ENCODE measurements at places on chromosomes 2 and 18. TPM values are rescaled to one million over a fixed set of nuclear protein-coding genes. Genes with fewer than 3 reads are reported as not detected.

DNA sequence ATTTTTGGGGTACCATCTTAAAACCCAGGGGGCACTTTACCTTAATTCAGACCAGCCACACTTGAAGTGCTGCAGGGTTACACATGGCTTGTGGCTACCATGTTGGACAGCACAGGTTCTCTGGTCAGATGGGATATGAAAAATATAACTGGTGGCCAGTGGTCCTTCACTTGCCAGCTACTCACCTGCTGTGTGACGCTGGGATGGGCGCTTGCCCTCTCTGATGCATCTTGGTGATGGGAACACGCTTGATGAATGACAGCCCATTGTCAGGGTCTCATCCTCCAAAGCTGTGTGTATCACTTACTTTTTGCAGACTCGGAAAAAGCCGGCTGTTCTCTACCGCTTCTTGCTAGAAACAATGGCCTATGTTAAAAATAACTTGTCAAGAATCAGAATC lies 22.5 kb downstream of the HJURP start:
- no peak for DNase-seq

DNA sequence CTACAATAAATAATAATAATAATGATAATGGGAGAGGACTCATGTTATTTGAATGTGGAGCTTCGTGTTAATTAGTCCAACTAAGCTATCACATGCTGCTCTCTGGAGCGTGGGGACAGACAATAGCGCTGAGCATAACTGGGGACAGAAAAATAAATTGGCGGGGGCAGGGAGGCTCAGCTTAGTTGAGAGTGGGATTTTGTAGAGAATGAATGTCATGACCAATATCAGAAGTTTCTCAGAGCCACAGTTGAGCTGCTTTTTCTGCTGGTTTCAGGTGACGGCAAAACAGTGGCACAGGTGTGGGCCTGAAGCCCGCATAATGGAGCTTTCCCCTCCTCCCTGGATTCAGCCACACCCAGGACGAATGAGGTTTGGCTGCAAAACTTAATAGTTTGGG lies 111.1 kb upstream of the CAB39 start:
- peak; percentile 33 for DNase-seq

DNA sequence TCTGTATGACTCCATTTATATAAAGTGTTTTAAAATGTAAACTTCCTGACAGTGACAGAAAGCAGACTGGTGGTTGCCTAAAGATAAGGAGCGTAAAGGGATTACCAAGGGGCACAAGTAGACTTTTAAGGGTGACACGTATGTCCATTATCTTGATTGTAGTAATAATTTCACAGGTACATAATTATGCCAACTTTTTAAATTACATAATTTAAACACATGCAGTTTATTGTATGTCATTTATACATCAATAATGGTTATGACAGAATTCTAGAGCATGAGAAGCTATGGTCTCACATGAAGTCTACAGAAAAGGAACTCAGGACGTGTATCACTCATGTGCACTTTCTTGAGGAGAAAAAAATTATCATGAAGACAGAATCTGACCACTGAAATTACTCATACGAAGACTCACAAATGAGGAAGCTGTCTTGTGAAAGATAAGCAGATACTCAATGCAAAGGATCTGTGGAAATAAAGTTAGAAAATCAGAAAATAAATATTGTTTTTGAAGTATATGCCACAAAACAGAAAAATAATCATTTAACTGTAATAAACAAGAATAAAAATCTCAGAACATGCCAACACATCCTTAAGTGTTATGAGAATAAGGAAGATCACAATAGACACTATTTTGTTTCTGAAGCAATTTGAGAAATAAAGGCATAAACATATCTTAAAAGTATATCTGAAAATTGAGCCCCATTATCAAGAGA lies 84.4 kb downstream of the TMEM131 start:
- no peak for DNase-seq

GRCh38 chr2:176370467-176371171 lies 101.4 kb downstream of the MTX2 start:
- no peak for DNase-seq

DNA sequence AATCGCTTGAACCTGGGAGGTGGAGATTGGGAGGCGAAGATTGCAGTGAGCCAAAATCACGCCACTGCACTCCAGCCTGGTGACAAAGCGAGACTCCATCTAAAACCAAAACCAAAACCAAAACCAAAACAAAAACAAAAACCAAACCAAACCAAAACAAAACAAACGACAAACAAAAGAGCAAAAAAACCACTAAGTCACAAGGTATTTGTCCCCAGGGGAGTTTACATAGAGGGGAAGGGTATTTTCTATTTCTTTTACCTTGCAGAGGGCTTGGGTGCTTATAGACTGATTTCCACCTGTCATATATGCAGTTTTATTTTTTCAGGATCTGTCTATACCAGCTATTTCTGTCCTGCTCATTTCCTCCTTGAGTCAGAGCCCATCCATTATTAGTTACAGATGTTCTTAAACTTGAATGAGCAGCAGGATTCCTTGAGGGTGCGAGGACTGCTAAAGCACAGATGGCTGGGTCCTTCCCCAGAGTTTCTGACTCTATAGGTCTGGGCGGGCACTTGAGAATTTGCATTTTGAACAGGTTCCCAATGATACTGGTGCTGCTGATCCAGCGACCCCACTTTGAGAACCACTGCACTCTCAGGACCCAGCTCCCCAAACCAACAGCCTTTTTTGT lies 102.2 kb upstream of the UXS1 start:
- no peak for DNase-seq

- no peak for DNase-seq
Observed at GRCh38 chr2:18503376-18504228, 56.9 kb downstream of the RDH14 start.

DNA sequence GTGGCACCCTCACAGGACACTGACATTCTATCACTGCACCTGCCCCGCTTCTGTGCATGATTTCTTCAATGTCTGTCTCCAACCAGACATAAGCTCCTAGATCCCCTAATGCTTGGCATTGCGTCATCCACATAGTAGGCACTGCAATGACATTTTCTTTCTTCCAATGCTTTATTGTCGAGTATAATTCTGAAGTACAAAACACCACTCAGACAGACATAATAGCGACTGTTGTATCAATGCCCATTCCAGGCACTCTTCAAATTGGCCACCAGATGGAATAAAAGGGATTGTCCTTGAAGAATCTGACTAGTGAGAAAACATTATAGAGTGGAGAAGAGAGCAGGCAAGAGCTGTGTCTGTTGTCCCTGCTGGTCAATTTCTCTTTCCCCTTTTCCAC lies 89.0 kb downstream of the LPIN1 start:
- DNase-seq = no peak

DNA sequence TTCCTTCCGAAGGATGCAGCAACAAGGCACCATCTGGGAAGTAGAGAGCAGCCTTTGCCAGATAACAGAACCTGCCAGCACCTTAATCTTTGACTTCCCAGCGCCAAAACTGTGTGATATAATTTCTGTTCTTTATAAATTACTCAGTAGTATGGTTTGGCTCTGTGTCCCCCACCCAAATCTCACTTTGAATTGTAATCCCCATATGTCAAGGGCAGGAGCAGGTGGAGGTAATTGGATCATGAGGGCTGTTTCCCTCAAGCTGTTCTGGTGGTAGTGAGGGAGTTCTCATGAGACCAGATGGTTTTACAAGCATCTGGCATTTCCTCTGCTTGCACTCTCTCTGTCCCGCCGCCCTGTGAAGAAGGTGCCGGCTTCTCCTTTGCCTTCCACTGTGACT lies 899.9 kb downstream of the TRIB2 start:
- DNase-seq = no peak

The UGT1A10 gene
- not detected for total RNA-seq

The MOCOS gene
- 0.13 TPM for total RNA-seq

The NXPH2 gene
- total RNA-seq = not detected

The RNF144A gene
- 36.5 TPM for total RNA-seq

The CD226 gene
- total RNA-seq = 41.5 TPM

Measured in activated CD8-positive, alpha-beta T cell treated with anti-CD3 and anti-CD28 coated beads for 36 hours (primary cell).